CD4-positive, alpha-beta T cell treated with Interleukin-15 for 4 hours (primary cell): ENCODE measurements at places on chromosomes 11 and 22.

DNA sequence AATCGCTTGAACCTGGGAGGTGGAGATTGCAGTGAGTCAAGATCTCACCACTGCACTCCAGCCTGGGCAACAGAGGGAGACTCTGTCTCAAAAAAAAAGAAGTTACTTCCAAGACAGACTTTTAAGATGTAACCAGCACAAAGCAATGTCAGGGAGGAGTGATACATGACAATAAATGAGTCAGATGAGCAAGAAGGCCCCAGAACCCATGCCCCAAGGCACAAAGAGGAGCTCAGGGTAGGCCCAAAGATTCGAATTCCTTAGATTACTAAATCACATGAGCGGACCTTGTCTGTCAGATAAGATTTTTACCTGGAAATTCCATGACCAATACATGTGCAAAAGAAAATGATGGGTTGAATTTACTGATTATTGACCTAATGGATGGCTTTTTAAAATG lies 10.5 kb upstream of the JHY start:
- no peak for DNase-seq

DNA sequence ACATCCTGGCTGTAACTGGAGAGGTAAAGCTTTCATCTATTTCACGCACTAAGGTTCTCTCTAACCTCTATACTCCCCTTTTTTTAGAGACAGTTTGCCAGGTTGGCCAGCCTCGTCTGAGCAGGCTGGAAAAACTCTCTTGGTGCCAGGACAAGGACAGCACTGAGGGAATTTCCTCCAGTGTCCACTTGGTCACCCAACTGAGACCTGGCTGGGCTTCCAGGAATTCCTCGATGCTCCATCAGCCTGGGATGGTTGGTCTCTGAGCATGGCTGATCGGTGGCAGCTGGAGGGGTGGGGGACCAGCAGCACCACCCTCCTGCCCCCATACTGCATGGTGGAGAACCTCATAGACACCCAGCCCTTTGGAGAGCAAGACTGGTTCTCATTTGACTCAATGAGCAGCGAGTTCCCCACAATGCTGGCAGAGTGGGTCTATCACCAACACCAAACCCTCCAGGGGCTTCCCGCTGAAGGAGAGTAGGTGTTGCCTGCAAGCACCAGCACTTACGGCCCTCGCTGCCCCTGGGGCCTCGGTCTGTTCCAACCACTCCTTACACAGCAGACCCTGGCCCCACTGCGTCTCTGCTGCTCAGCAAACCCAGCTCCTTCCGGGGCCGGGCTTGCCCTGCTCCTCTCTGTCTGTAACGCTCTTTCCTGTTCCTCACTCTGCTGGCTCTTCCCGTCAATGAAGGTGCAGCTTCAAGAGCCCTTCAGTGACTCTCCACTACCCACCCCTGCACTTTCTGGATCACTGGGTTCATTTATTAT lies 122.2 kb downstream of the ST3GAL4 start:
- no peak for DNase-seq

DNA sequence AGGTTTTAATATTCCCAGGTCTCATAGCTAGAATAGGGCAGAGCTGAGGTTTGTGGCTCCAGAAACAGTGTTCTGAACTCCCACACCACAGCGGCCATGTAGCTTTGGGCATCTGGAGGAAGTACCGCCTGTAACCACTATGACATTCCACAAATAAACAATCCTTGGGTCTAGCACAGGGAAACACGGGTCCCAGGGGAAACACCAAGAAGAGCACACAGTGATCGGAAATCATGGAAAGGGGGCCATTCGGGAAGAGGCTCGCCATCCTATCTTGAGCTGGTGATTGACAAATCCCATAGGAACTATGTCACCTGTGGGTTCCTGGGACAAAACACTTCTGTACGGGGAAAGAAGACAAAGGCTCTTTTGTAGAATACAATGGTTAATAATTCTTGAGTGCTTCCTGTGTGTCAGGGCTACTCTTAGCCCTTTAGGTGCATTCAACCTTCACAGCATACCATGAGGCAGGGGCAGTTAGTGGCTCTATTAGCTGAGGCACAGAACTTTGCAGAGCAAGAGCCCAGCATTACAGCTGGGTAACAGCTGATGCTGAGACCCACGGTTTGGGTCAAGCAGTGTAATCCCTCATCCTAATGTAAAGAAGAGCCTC lies 514.2 kb downstream of the NTM start:
- DNase-seq, result no peak

DNA sequence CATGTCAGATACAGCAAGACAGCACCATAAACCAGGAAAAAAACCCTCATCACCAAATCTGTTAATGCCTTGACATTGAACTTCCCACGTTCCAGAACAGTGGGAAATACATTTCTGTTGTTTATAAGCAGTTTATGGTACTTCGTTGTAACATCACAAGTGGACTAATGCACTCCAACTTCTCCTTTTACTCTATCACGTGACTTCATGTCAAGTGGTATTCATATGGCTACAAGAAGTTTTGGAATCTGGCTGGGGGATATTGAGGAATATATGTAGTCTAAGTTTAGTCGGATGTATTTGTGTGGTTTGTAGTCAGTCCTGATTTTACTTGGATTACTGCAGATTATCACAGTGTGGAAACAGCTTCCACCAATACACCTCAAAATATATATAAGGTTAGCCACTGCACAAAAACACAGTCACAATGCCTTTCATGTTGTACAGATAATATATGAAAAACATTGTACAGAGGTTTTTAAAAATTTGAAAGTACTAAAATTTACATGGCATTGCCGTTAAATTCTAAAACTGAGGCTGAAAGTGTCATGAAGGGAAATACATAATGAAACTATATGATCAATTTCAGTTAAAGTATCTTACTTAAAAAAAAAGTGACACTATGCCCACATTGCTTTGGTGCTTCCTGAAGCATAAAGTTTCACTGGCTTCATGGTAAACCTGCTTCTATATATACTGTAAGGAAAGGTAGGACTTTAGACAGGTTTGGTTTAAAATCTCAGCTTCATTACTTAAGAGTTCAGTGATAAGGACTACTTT lies 134.1 kb downstream of the CASP12 start:
- DNase-seq, result no peak

GRCh38 chr11:12822392-12823022 lies 148.3 kb downstream of the TEAD1 start:
- DNase-seq, result no peak

GRCh38 chr22:19304547-19304946 lies 13.0 kb upstream of the CLTCL1 start:
- no peak for DNase-seq

DNA sequence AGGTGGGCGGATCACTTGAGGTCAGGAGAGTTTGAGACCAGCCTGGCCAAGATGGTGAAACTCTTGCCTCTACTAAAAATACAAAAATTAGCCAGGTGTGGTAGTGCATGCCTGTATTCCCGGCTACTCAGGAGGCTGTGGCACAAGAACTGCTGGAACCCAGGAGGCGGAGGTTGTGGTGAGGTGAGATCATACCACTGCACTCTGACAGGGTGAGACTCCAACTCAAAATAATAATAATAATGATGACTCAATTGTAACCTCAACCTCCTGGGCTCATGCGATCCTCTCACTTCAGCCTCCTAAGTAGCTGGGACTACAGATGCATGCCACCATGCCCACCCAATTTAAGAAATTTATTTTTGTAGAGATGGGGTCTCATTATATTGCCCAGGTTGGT lies 15.6 kb upstream of the CHRNA10 start:
- no peak for DNase-seq

DNA sequence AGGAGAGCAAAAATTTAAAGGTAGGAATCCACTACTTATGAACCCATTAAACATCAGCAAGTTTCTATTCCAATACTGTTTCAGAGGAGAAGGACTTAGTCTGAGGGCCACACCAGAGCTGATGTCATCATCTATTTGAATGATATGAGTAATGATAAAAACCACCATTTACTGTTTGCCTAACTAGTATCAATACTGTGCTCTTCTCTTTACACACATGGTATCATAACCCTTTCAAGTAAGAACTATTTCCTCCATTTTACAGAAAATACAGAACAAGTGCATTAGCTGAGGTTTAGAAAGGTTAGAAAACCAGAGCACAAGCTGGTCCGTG lies 651.3 kb upstream of the KIRREL3 start:
- no peak for DNase-seq

DNA sequence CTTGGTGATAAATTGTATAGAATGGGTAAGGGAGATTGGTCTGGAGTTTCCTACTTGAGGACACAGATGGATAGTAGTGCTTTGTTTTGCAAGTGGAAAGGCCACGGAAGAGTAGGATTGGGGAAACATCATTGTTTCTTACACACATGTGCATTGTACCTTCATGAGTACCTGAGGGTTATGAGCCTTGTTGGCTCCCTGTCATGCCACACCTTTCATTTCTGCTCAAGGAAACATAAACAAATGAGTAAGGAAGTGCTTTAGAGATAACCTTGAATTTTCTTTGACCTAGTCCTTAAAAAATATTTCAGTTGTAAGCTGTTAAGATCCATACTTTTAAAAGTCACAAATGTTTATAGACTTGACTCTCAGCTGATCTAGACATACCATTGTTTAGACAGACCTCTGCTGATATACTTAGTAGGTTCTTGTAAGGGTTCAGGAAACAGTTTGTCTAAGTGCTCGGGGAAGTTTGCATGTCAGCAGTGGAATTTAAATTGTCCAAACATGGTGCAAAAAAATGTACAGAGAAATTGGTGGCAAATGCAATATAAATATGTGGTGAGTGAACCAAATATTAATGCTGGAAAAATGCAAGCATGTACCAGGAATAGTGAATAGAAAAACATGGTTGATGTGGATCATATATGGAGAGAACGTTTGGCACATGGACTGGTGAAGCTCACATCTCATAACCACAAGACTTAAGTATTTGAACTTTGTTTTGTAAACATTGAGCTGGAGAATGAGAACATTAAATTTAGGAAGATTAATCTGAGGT lies 40.9 kb downstream of the GAS2 start:
- DNase-seq, result no peak
